ENCODE measurements at places on chromosomes 5 and 9. TPM values are rescaled to one million over a fixed set of nuclear protein-coding genes. Genes with fewer than 3 reads are reported as not detected.

GRCh38 chr9:113421726-113422125 is 11.2 kb downstream of the C9orf43 start:
- H3K4me1 ChIP-seq, result no peaks in the 10 kb centered on the region
- H3K4me3 ChIP-seq, result no peak overlapping the region
- no peak for DNase-seq
- H3K36me3 ChIP-seq, result no peaks in the 10 kb centered on the region

GRCh38 chr9:89471390-89471789 is 26.5 kb downstream of the SEMA4D start:
- H3K36me3 ChIP-seq, result no peaks in the 10 kb centered on the region
- no peak overlapping the region for H3K27ac ChIP-seq

DNA sequence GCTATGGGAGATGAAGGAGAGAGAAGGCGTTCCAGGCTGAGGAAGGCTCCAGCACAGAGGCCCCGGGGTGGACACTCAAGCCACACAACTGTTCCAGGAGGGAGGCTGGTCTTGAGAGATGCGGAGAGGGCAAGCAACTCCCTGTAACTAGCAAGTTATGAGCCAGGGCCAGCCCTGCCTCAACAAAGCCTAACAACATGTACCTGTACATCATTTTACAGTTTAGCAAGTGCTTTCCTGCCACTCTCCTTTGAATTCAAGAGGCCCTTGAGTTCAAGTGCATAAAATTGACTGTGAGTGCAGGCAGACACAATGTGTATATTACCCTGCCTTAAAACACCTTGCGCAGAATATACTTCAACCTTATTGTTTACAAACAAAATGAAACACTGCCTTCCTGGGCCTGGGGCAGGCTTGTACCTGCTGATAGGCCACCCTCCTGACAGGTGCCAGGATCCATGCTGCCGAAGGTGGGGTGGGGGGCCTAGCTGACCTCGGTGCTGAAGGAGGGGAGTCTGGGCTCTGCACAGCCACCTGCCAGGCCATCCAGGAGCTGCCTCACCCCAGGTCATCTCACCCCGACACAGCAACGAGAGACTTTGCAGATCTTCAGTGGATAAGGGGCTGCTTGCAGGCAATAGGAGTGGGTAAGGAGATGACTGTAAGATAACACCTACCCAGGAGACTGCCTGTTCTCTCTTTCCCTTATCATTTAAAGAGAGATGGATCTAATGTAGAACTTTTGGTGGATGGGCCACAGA is 80.0 kb downstream of the PPARGC1B start:
- no peak overlapping the region for H3K27ac ChIP-seq
- no peaks in the 10 kb centered on the region for H3K36me3 ChIP-seq
- no peak for DNase-seq
- H3K4me1 ChIP-seq, result no peaks in the 10 kb centered on the region
- H3K27me3 ChIP-seq, result no peaks in the 10 kb centered on the region

GRCh38 chr5:150778088-150778516 is 455 bp upstream of the SMIM3 start:
- H3K4me1 ChIP-seq, result peaks cover 25% of the 10 kb centered on the region
- H3K36me3 ChIP-seq, result no peaks in the 10 kb centered on the region
- H3K27ac ChIP-seq, result peak overlapping the region; percentile 80
- DNase-seq, result no peak

- H3K4me1 ChIP-seq, result no peaks in the 10 kb centered on the region
- no peak overlapping the region for H3K27ac ChIP-seq
- H3K36me3 ChIP-seq, result peaks cover 2% of the 10 kb centered on the region
Measured at GRCh38 chr9:120852240-120853010, 9.7 kb upstream of the PSMD5 start.

- peaks cover 2% of the 10 kb centered on the region for H3K4me1 ChIP-seq
- DNase-seq, result no peak
- H3K27ac ChIP-seq, result no peak overlapping the region
Measured at GRCh38 chr5:31948006-31948405, 226.1 kb downstream of the GOLPH3 start.

CD74 gene
- 2,003 TPM for total RNA-seq

All from kidney (tissue), 22 donors.